ENCODE measurements at places on chromosomes 6 and 20. TPM values are rescaled to one million over a fixed set of nuclear protein-coding genes. Genes with fewer than 3 reads are reported as not detected.
A peak's percentile ranks its signal among the peaks of the same experiment; 100 is the strongest.

- H3K4me3 ChIP-seq = no peak overlapping the region
- H3K4me1 ChIP-seq = peaks cover 7% of the 10 kb centered on the region
Measured at GRCh38 chr6:126026001-126026400, 39.7 kb downstream of the TRMT11 start.

DNA sequence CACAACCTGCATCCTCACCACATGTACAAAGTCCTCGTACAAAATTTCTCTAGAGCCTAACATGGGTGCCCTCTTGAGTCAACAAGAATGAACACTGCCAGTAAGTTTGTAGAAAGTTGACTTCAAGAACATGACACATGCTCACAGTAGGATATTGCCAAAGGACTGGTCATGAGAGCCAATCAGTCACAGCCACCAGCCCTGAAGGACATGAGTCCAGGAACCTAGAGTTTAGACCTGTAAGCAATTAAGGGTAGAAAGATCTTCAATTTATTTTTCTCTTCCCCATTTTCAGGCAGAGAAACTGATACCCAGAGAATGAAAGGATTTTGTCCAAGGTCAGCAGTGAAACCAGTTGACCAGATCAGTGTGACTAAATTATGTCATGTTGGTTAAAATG lies 96.1 kb downstream of the MAFB start:
- no peak for DNase-seq
- no peaks in the 10 kb centered on the region for H3K4me1 ChIP-seq
- H3K36me3 ChIP-seq = no peaks in the 10 kb centered on the region
- no peaks in the 10 kb centered on the region for H3K27me3 ChIP-seq
- no peak overlapping the region for H3K4me3 ChIP-seq

DNA sequence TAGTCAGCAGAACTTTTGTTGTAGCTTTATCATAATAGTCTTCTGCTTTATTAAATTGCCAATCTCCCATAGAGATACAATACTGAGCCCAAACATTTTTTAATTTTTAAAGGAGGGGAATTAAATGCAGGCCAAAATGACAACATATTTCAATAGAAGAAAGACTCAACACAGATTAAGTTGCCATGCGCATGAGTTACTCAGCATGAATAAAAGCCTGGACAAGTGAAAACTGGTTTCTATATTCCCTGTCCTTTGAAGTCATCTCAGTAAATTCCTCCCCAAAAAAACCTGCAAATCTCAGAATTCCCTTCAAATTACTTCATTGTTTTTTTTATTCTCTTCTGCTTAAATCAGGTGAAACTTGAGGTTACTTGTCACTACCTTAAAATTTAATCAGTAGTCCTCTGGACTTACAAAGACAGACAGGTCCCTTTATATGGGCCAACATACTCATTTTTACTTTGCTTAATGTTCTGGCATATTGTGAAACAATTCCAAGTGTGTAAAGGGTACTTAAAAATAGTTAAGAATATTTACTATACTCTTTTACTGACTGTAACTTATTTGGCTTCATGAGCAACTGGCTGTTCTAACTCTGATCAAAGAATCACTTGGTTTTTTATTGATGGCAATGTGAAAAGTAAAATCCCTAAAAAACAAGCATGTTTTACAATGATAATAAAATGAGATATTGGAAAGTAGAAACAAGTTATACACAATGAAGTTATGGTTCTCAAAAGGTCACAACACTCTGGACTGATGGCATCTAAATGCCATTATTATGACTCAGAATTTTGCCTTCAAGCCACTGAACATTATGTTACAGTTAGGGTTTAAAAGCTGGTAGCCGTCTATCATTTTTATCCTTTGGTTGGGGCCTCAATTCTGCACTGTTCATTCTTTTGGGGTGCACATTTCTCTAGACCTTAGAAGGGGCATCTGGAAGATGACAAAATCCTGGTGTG lies 49.9 kb upstream of the COL21A1 start:
- H3K27ac ChIP-seq = peak overlapping the region; percentile 40
- no peaks in the 10 kb centered on the region for H3K27me3 ChIP-seq
- peaks cover 32% of the 10 kb centered on the region for H3K4me1 ChIP-seq

- no peaks in the 10 kb centered on the region for H3K27me3 ChIP-seq
- H3K4me3 ChIP-seq = no peak overlapping the region
- no peaks in the 10 kb centered on the region for H3K36me3 ChIP-seq
- DNase-seq = no peak
- peak overlapping the region; percentile 82 for H3K27ac ChIP-seq
- H3K4me1 ChIP-seq = peaks cover 31% of the 10 kb centered on the region
Measured at GRCh38 chr20:48295445-48295903, 510.2 kb upstream of the SULF2 start.

GRCh38 chr20:11331096-11331495 lies 586.6 kb upstream of the BTBD3 start:
- no peak overlapping the region for H3K4me3 ChIP-seq
- no peaks in the 10 kb centered on the region for H3K36me3 ChIP-seq
- H3K4me1 ChIP-seq = no peaks in the 10 kb centered on the region

- H3K4me1 ChIP-seq = no peaks in the 10 kb centered on the region
- no peak overlapping the region for H3K27ac ChIP-seq
- H3K36me3 ChIP-seq = no peaks in the 10 kb centered on the region
- no peak overlapping the region for H3K4me3 ChIP-seq
Measured at GRCh38 chr20:48230216-48230615, 444.9 kb upstream of the SULF2 start.

DNA sequence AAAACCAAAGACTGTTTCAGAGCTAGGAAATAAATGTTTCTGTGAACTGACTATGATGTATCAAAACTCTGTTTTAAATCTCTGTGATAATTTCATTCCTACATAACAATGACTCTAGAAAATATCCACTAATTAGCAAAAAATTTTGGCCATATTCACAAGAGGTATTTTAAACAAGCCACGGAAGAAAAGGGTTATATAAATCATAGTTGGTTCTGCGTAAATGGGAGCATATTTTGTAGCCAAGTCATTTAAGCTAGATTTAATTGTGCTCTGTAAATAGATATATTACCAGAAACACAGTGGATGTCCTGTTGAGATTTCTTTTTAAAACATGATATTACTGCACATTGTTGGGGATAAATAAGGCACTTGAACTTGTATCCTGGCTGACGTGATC lies 416.5 kb upstream of the PLCB4 start:
- DNase-seq = no peak
- H3K4me3 ChIP-seq = no peak overlapping the region
- H3K27me3 ChIP-seq = no peaks in the 10 kb centered on the region
- H3K4me1 ChIP-seq = peaks cover 29% of the 10 kb centered on the region
- H3K36me3 ChIP-seq = no peaks in the 10 kb centered on the region
- no peak overlapping the region for H3K27ac ChIP-seq

- no peaks in the 10 kb centered on the region for H3K4me1 ChIP-seq
- H3K36me3 ChIP-seq = no peaks in the 10 kb centered on the region
- H3K27me3 ChIP-seq = no peaks in the 10 kb centered on the region
- no peak overlapping the region for H3K4me3 ChIP-seq
- no peak for DNase-seq
- H3K27ac ChIP-seq = no peak overlapping the region
Measured at GRCh38 chr6:143966312-143966711, 41.7 kb downstream of the PLAGL1 start.

- no peak overlapping the region for H3K4me3 ChIP-seq
- H3K4me1 ChIP-seq = no peaks in the 10 kb centered on the region
- no peaks in the 10 kb centered on the region for H3K36me3 ChIP-seq
- DNase-seq = no peak
- H3K27ac ChIP-seq = no peak overlapping the region
Measured at GRCh38 chr6:119552021-119552420, 202.5 kb upstream of the MAN1A1 start.

DNA sequence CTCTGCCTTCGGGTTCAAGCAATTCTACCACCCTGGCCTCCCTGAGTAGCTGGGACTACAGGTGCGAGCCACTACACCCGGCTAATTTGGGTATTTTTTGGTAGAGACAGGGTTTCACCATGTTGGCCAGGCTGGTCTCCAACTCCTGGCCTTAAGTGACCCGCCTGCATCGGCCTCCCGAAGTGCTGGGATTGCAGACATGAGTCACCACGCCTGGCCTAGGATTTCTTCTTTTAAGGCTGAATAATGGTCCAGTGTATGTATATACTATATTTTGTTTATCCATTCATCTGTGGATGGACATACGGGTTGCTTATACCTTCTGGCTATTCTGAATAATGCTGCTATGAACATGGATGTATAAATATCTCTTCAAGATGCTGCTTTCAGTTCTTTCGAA lies 17.1 kb downstream of the RIOK1 start:
- H3K36me3 ChIP-seq = peaks cover 31% of the 10 kb centered on the region
- no peaks in the 10 kb centered on the region for H3K4me1 ChIP-seq
- H3K27ac ChIP-seq = no peak overlapping the region
- DNase-seq = no peak
- H3K4me3 ChIP-seq = no peak overlapping the region

GRCh38 chr6:106658469-106658868 lies 29.1 kb downstream of the QRSL1 start:
- no peaks in the 10 kb centered on the region for H3K27me3 ChIP-seq
- H3K36me3 ChIP-seq = peaks cover 84% of the 10 kb centered on the region
- H3K4me3 ChIP-seq = no peak overlapping the region
- H3K27ac ChIP-seq = no peak overlapping the region
- no peaks in the 10 kb centered on the region for H3K4me1 ChIP-seq

DNA sequence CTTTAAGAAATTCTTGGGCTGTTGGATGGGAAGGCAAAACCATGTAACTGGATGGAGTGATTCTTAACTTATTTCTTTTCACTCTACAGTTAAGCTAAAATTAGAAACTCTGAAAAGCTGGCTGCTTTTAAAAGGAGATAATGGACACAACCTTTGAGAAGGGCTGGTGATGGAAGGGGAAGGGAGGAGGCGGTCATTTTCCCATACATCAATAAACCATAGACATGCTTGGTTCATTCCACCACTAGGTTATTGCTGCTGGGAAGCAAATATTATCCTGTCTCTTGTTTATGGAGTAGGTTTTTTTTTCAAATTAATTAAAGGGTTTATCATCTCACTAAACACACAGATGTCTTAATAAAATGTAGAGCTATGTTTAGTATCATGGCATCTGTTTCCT lies 76.2 kb downstream of the PLCB1 start:
- no peak for DNase-seq
- H3K4me3 ChIP-seq = no peak overlapping the region
- H3K27me3 ChIP-seq = no peaks in the 10 kb centered on the region
- no peaks in the 10 kb centered on the region for H3K36me3 ChIP-seq
- H3K27ac ChIP-seq = no peak overlapping the region
- H3K4me1 ChIP-seq = peaks cover 22% of the 10 kb centered on the region

- no peak overlapping the region for H3K4me3 ChIP-seq
- no peaks in the 10 kb centered on the region for H3K27me3 ChIP-seq
- H3K36me3 ChIP-seq = no peaks in the 10 kb centered on the region
- H3K27ac ChIP-seq = no peak overlapping the region
Measured at GRCh38 chr6:25337431-25337830, 58.3 kb downstream of the CARMIL1 start.

DNA sequence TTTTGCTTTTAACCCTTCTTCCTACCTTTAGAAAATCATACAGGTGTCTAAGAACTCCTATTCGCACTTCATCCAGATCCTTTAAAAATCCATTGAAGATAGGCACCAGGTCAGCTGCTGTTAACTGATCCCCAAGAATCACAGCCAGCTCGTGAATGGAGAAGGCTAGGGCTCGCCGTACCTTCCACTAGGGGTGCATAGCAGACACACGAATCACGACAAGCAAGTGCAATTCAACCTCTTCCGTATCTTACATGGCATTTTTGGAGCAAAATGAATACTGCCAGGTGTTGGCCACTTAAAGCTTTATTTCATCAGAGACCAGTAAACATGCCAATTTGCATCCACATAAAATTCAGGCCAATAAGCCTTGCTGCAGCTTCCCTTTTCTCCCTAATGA lies 10.8 kb upstream of the ANKRD60 start:
- H3K27ac ChIP-seq = no peak overlapping the region
- H3K27me3 ChIP-seq = no peaks in the 10 kb centered on the region
- DNase-seq = no peak
- H3K36me3 ChIP-seq = peaks cover 11% of the 10 kb centered on the region
- H3K4me1 ChIP-seq = no peaks in the 10 kb centered on the region

GRCh38 chr20:44656448-44656847 lies 4.9 kb upstream of the ADA start:
- H3K4me1 ChIP-seq = no peaks in the 10 kb centered on the region
- H3K27ac ChIP-seq = no peak overlapping the region
- DNase-seq = no peak
- H3K36me3 ChIP-seq = no peaks in the 10 kb centered on the region
- no peak overlapping the region for H3K4me3 ChIP-seq
- no peaks in the 10 kb centered on the region for H3K27me3 ChIP-seq

DNA sequence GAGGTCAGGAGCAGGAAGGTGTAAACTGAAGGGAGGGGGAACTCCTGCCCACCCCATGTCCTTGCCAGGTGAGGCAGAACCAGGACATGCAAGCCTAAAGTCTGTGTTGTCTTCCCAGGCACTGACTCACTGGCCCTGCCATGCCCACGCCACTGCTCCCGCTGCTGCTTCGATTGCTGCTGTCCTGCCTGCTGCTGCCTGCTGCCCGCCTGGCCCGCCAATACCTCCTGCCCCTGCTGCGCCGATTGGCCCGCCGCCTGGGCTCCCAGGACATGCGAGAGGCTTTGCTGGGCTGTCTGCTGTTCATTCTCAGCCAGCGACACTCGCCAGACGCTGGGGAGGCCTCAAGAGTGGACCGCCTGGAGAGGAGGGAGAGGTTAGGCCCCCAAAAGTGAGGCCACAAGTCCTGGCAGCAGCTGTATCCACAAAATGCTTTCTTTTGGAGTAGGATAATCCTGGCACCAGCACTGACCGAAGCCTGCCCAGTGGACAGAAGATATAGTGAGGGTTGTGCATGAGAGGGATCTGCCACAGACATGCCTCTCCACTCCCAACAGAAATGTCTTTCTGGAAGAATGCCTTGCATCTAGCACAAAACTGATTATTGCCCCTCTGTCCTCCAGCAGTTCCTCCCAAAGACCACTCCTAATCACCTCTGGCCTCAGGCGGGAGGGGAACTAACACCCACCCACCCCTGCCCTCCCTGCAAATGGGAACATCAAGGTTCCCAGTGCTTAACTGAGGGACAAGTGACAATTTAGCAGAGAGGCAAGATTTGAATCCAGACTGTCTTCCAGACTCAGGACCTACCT lies 812 bp downstream of the MYMX start:
- no peaks in the 10 kb centered on the region for H3K36me3 ChIP-seq
- H3K27me3 ChIP-seq = no peaks in the 10 kb centered on the region
- H3K27ac ChIP-seq = peak overlapping the region; percentile 98
- H3K4me1 ChIP-seq = peaks cover 67% of the 10 kb centered on the region
- DNase-seq = peak; percentile 92

- H3K4me1 ChIP-seq = no peaks in the 10 kb centered on the region
- no peak overlapping the region for H3K4me3 ChIP-seq
- H3K36me3 ChIP-seq = no peaks in the 10 kb centered on the region
- H3K27me3 ChIP-seq = no peaks in the 10 kb centered on the region
Measured at GRCh38 chr6:154113392-154113791, 74.4 kb downstream of the OPRM1 start.

- no peaks in the 10 kb centered on the region for H3K27me3 ChIP-seq
- peak overlapping the region; percentile 30 for H3K27ac ChIP-seq
- H3K4me1 ChIP-seq = no peaks in the 10 kb centered on the region
Measured at GRCh38 chr6:159249128-159249527, 79.9 kb downstream of the FNDC1 start.

Gene BPI
- total RNA-seq = not detected

Gene ACSS2
- total RNA-seq = 35.3 TPM

Gene SCRT2
- not detected for total RNA-seq

Gene EYA2
- 2.0 TPM for total RNA-seq

Gene DNPH1
- total RNA-seq = 91.8 TPM

Gene PI16
- 16.8 TPM for total RNA-seq

Gene TMEM217
- 1.1 TPM for total RNA-seq
